ENCODE measurements at places on chromosomes 7 and 10.

DNA sequence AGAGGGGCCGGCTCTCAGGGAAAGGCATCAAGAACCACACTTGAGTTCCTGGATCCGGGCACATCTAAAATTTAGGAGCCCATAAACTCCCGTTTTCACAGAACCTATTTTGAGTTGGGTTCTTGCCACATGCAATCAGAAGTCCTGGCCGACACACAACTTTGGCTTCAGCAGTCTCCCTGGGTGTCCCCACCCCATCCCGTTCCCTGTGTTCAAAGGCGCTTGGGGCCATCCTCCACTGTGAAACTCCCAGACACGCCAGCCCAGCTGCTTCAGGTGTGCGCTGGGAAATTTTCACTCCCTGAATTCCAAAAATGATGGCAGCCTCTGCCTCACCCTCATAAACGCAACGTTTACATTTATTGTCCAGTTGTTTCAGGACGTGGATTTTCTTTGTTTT lies 8.4 kb upstream of the ZFAND2A start:
- no peak for DNase-seq

DNA sequence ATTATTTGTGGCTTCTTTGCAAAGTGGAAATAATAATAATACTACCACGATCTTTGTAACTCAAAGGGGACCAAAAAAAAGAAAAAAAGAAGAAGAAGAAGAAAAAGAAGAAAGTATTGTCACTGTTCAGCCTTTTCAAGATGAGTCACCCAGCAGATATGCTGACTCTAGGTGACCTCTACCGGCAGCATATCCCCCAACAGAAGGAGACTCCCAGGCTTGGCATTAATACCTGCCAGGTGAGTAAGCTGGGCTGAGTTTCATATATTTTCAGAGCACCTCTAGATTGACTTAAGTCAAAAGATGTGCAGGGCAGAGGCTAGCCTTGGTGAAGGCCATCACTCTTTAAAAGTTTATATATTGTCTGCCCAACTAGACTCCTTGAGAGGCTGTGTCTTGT lies 30.4 kb upstream of the GPR26 start:
- DNase-seq: no peak

- peak; percentile 71 for DNase-seq
These were observed at the start of gene CABCOCO1 for GRCh38 chr10:61662794-61663259. TSS of gene CABCOCO1 (plus strand) at chr10:61662929. CDS start at chr10:61662973, 44 bp downstream.

DNA sequence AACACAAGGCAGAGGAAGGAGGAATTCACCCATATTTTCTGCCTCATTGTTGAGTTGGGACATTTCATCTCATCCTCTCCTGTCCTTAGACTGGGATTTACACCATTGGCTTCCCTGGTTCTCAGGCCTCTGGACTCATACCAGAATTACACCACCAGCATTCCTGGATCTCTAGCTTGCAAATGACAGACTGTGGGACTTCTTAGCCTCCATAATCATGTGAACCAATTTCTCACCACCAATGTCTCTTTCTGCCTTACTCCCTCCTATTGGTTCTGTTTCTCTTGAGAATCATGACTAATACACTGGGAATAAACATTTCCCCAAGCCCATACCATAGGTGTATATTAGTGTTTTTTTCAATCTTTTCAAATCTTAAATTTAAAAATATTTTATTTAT lies 2.9 kb upstream of the ZNF33A start:
- DNase-seq: no peak

GRCh38 chr7:86846494-86847190 lies 202.9 kb downstream of the GRM3 start:
- DNase-seq: no peak

DNA sequence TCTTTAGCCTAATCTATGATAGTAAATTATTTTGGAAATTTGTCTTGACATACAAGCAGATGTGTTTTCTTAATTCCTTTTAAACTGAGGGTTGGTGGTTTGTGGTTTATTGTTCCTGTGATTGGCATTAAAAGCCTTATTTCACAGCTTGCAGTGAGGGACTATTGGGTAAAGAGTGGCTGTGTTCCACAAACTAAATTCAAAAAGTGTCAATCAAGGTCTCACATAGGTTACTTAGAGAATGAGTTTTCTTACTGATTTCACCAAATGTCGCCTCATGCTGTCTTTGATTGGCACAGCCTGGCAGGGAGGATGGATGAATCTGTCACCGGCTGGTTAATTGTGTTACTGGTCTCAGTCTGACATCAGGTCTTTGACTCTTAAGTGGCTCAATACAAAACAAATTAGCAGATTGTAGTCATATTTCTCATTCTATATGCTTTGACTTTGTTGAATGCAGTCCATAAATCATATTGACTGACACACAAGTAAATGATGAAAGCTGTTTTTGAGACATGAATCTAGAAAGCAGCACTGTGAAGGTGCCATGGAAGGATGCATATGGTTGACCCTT lies 66.8 kb upstream of the CYP26C1 start:
- peak; percentile 85 for DNase-seq

DNA sequence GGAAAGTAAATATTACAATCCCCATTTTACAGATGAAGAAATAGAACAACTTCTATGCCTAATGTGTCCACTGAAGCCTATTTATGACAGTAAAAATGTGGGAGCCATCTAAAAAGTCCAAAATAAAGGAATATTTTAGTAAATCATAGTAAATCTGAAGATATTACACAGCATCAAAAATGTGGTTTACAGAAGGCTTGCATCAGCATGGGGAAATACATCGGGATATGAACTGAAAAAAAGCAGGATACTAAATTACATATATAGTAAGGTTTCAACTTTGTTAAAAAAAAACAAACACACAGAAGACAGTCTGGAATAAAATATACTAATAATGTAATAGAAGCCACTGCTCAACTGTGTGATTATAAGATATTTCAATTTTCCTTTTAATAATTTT lies 20.8 kb downstream of the CPA1 start:
- no peak for DNase-seq

DNA sequence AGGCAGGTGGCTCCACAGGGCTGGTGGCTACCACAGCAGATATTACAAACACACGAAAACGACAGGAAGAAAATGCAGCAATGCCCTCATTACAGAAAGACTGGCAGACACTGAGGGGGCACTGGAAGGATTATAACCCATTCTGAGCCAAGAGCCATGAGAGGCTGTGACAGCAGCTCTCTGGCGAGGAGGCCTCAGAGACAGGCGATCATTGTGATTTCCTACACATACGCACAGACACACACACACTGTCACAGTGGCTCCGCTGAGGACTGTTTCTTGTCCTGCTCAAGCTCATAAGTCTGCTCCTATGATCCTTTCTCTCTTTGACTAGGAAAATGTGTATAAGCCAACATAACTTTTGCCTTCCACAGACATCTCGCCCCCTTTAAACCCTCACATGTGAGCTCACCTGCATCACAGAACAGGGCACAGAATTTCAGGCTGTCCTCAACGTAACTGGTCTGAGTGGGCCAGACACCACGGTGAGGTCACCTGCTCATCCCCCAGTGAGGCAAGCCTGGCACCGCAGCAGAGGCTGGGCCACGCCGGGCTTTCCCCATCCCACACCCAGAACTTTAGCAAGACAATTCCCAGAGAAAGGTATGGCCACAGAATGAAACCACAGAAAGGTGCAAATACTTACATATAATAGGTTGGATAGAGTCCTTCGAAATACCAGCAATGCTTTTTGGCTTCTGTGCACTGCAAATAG lies 51.7 kb downstream of the VOPP1 start:
- no peak for DNase-seq

DNA sequence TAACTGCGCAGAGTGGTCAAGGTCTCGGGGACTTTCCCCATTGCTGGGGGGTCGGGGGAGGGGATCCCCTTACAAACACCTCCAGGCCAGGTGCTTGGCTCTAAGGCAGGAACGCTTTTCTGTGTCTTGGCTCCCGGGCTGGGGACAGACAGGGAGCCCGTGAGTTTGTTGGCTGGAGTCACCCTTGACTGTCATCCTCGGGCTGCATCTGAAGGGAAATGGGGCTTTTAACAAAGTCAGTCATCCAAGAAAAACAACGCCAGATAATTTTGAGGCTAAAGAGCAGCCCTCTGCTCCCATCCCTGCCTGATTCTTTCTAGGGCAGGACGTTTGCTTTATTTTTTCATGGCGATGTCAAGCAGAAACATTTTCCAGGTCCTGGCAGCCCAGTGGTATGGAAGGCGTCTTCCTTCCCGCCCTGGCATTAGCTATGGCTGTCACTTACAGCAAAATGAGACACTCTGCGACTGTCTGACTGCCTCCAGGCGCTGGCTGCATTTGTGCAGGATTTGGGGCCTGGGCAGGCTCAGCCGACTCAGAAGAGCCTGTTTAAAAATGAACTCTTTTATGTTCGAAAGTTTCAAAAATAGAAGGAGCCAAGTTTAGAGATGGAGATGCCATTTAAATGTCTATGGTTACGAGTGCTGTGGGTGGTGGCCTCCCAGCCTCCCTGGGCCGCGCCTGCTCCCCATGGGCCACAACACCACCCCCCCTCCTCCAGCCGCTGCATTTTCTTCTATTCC lies 54.7 kb upstream of the TNS3 start:
- DNase-seq: no peak

- peak; percentile 27 for DNase-seq
These were observed 370.8 kb downstream of the GRID1 start for GRCh38 chr10:85995791-85996190.

- peak; percentile 29 for DNase-seq
These were observed 82.7 kb downstream of the SEMA3A start for GRCh38 chr7:84111842-84112241.

GRCh38 chr10:42939237-42939636 lies 137.6 kb upstream of the RET start:
- DNase-seq: no peak

GRCh38 chr10:68756246-68756645 lies 35.2 kb downstream of the CCAR1 start:
- no peak for DNase-seq

GRCh38 chr10:45550903-45551786 lies 121.4 kb downstream of the ZFAND4 start:
- no peak for DNase-seq

DNA sequence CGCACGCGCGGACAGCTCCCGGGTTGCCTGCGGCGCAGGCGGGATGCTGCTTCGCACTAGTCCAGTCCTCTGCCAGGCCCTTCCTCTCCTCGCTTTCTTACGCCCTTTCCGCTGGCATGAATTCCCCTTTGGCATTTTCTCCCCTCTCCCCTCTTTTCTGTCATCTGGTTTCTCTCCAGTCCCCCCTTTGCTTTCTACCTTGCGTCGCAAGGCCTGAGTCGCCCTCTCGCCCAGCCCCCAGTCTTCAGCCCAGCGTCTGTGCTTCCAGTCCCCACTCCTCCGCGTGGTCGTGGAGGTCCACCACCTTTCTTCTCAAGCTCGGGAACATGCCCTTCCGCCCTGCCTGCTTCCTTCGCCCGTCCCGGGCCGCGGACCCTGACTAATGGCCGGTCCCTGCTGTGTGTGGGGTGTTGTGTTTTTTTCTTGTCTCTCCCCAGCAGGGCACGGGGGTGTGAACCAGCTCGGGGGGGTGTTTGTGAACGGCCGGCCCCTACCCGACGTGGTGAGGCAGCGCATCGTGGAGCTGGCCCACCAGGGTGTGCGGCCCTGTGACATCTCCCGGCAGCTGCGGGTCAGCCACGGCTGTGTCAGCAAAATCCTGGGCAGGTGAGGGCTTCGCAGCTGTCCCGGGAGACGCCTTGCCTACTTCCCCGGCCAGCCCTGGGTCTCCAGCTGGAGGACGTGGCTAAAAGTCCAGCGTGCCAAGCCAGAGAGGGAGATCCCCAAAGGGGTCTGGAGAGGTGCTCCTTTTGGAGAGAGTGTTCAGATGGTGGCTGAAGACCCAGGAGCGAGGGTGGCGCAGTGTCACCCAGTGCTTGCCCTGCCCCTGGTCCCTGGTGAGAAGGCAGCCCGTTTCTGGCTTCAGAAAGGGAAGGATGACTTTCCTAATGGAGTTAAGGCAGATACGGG lies 4.2 kb downstream of the PAX2 start:
- no peak for DNase-seq

DNA sequence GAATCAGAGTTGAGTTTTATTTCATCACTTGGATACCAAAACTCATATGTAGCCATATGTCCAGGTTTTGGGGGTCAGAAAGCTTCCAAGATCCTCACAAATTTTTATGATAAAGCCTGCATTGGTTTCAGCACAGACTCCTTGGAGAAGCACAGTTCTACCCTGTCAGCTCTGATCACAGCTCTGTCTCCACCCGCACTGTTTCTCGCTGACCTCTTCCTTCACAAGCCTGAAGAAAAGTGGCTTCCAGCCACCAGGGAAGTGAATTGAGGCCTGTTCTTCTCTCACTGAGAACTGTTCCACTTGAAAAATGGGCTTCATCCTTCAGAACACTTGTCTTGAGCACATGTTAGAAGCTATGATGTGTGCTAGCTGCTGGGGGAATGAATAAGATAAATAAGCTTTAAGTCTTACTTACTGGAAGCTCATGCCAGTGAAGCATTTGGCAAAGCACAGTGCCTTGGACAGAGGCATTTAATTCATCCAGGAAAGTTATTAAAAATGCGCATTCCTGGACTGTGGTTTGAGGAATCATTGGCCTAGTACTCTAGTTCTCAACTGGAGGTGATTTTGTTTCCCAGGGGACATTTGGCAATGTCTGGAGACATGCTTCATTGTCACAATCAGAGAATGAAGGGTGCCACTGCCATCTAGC lies 133.6 kb downstream of the BMPER start:
- DNase-seq: no peak

GRCh38 chr7:142992427-142992826 lies 30.3 kb upstream of the KEL start:
- DNase-seq: no peak

GRCh38 chr10:86918022-86918471 lies 39.4 kb downstream of the MMRN2 start:
- DNase-seq: no peak

- no peak for DNase-seq
These were observed 13.2 kb downstream of the CPSF4 start for GRCh38 chr7:99451936-99452335.

GRCh38 chr7:31114593-31115343 lies 62.7 kb downstream of the ADCYAP1R1 start:
- no peak for DNase-seq

DNA sequence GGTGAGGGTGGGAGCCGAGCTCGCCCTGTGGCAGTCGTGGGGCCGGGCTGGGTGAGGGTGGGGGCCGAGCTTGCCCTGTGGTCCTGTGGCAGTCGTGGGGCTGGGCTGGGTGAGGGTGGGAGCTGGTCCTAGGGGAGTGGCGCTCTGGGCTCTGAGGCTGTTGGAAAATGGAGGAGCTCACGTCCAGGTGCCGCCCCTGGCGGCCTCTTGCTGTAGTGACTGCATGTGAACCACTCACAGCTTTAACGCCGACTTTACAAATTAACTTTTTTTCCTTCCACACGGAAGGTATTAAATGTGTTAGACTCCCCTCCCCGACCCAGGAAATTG lies 312.6 kb downstream of the WDR37 start:
- DNase-seq: no peak

- DNase-seq: peak; percentile 67
These were observed 83.8 kb upstream of the GPR26 start for GRCh38 chr10:123582084-123582989.

DNA sequence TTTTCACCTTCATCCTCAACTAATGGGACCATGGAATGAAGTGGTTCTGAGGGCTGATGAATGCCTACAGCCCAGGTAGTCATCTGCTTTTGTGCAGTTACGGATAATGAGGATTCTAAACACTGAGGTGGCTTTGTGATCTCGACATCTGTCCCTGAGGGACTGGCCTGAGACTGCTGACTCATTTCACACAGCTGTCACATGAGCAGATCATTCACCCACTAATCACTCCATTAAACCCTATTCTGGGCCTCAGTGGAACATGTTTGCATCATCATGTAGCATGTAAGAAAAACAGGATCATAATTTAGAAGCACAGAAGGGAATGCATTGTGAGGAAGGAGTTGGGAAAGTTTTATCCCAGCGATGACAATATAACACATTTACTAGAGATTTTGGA lies 79.4 kb upstream of the FEZF1 start:
- peak; percentile 83 for DNase-seq

GRCh38 chr7:31423994-31424393 lies 83.5 kb upstream of the NEUROD6 start:
- DNase-seq: no peak

GRCh38 chr10:117587036-117587435 lies 44.5 kb downstream of the EMX2 start:
- no peak for DNase-seq

Measured in NCI-H2171 treated with DMSO at 0.1 percent for 48 hours (cell line).